Gastroesophageal sphincter (tissue), 4 donors: ENCODE measurements at places on chromosomes 2 and 18.

DNA sequence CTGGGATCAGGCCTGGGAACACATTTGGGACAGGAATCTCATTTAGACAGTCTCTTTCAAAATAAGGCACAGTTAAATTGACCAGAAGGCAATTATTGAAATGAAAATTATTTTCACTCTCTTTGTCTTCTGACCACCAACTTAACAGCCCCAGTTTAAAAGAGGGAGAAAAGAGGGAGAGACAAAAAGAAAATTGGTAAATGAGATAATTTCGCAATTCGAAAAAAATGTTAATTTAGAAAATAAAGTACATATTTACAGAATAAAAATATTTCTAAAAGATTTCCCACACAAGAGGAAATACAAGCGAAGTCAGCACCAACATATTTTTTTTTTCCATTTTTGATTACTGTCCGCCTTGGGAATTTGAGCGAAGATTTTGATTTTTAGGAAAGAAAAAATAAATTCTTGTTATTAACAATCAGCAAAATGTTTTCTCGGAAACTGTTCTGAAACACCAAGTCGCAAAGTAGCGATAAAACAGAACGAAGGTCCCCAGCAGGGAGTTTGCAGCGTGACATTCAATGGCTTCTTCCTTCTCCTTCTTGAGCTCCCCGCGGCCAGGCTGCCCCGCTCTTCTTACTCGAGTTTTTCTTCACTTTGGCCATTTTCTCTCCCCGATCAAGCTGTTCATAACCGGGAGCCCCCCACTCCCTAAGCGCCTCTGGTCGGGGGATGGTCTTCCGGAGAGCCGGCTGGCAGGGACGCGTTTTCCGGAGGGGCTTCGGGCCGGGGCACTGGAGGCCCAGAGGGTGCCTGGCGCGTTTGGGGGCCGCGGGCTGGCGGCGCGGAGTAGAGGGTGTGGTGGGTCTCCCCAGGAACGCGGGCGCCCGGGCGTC lies 5.0 kb downstream of the SP9 start:
- H3K27ac ChIP-seq = no peak overlapping the region
- peak overlapping the region; percentile 1 for H3K4me3 ChIP-seq
- peaks cover 76% of the 10 kb centered on the region for H3K4me1 ChIP-seq
- H3K36me3 ChIP-seq = no peaks in the 10 kb centered on the region
- peaks cover 100% of the 10 kb centered on the region for H3K27me3 ChIP-seq
- no peak for ATAC-seq

DNA sequence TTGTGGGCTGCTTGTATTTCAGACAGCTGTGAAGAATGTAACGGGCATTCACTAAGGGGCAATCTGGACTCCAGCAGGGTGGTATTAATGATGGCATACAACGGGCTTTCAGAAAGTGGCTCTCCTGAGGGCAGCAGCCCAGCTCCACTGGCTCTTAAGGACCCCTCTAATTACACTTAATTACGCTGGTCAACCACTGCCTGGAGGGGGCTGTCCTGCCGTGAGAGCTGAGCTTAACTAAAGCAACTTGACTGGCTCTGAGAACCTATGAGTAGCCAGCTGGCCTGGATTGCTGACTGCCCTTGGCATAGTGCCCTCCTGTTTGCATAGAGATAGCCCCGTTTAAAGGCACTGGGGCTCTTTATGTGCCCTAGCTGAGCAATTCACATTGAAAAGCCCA lies 3.8 kb downstream of the LIPG start:
- no peaks in the 10 kb centered on the region for H3K36me3 ChIP-seq
- H3K4me1 ChIP-seq = peaks cover 27% of the 10 kb centered on the region
- no peak for ATAC-seq
- H3K4me3 ChIP-seq = no peak overlapping the region
- peaks cover 68% of the 10 kb centered on the region for H3K27me3 ChIP-seq
- H3K27ac ChIP-seq = no peak overlapping the region

DNA sequence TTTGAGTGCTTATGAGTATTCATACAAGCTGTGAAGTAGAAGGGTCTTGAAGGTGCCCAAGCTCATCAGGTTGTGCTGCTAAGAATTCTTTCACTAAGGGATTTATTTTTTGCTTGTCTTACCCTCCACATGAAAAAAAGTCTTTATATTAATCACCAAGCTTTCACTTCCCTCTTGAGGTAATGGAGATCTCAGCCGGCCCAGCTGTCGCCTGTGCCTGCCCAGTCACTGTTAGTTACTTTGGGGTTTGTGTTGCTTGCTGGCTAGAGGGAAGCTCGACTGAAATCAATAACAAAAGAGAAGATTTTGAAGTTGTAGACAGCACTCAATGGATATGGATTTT lies 21.9 kb downstream of the MC2R start:
- no peaks in the 10 kb centered on the region for H3K4me1 ChIP-seq
- ATAC-seq = no peak
- no peak overlapping the region for H3K4me3 ChIP-seq
- no peaks in the 10 kb centered on the region for H3K36me3 ChIP-seq
- H3K27ac ChIP-seq = no peak overlapping the region
- H3K27me3 ChIP-seq = peaks cover 5% of the 10 kb centered on the region

DNA sequence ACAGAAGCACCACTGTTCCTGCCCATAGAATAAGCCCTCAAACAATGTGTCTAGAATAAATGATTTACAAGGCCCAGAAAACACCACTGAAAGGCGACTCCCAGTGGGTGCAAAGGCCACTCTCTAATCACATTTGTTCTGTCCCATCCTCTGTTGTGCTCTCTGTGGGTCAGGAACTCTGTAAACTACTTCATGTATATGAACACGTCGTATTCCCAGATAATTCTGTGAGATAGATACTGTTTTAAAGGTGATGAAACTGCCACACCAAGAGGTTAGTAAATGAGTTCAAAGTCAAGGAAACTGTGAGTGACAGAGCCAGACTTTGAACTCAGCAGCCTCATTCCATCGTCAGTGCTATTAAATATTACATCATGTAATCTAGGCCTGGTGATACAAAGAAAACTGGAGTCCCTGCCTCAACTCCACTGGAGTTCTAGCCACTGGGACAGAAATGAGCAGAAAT lies 269.7 kb upstream of the DCC start:
- no peaks in the 10 kb centered on the region for H3K27me3 ChIP-seq
- H3K4me3 ChIP-seq = no peak overlapping the region
- H3K4me1 ChIP-seq = no peaks in the 10 kb centered on the region
- no peaks in the 10 kb centered on the region for H3K36me3 ChIP-seq

DNA sequence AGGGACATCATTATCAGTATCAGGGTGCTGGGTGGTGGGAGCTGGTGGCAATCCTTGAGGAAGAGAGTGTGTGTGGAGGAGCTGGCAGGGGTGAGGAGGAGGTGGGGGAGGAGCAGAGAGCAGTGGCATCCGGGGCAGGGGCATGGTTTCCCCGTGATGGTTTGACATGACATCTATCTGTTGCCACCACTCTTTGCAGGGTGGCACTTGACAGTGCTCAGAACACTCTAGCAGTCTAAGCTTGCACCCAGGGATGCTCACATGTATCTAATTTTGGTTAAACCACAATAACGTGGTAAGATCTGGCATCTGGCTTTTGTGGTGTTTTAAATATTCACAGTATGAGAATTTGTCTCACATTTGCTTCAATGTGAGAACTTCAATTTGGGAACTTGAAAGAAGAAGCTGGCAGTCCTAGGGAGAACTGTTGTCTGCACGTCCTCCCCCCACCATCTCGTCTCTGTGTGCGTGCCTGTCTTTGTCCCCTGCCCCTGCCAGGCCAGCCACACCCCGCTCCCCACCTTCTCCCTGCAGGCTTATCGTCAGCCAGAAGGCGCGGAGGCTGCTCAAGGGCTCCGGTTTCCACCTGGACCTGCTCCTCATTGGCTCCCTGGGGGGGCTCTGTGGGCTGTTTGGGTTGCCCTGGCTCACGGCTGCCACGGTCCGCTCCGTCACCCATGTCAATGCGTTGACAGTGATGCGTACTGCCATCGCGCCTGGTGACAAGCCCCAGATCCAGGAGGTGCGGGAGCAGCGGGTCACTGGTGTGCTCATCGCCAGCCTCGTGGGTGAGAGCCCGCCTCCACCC lies 11.7 kb downstream of the SLC4A3 start:
- H3K4me1 ChIP-seq = peaks cover 14% of the 10 kb centered on the region
- H3K27ac ChIP-seq = no peak overlapping the region
- H3K36me3 ChIP-seq = no peaks in the 10 kb centered on the region
- no peak overlapping the region for H3K4me3 ChIP-seq
- H3K27me3 ChIP-seq = no peaks in the 10 kb centered on the region

DNA sequence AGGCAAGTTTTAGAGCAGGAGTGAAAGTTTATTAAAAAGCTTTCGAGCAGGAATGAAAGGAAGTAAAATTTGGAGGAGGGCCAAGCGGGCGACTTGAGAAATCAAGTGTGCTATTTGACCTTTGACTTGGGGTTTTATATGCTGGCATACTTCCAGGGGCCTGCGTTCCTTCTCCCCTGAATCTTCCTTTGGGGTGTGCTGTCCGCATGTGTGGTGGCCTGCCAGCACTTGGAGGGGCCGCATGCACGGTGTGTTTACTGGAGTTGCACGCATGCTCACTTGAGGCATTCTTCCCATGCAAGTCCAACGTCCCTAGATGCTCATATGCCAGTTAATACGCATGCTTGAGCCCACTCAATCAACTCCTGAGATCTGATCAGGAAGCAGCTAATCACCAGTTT lies 78.3 kb upstream of the MAP4K4 start:
- no peak for ATAC-seq
- no peaks in the 10 kb centered on the region for H3K27me3 ChIP-seq
- no peak overlapping the region for H3K4me3 ChIP-seq
- no peaks in the 10 kb centered on the region for H3K4me1 ChIP-seq
- H3K36me3 ChIP-seq = no peaks in the 10 kb centered on the region
- no peak overlapping the region for H3K27ac ChIP-seq

DNA sequence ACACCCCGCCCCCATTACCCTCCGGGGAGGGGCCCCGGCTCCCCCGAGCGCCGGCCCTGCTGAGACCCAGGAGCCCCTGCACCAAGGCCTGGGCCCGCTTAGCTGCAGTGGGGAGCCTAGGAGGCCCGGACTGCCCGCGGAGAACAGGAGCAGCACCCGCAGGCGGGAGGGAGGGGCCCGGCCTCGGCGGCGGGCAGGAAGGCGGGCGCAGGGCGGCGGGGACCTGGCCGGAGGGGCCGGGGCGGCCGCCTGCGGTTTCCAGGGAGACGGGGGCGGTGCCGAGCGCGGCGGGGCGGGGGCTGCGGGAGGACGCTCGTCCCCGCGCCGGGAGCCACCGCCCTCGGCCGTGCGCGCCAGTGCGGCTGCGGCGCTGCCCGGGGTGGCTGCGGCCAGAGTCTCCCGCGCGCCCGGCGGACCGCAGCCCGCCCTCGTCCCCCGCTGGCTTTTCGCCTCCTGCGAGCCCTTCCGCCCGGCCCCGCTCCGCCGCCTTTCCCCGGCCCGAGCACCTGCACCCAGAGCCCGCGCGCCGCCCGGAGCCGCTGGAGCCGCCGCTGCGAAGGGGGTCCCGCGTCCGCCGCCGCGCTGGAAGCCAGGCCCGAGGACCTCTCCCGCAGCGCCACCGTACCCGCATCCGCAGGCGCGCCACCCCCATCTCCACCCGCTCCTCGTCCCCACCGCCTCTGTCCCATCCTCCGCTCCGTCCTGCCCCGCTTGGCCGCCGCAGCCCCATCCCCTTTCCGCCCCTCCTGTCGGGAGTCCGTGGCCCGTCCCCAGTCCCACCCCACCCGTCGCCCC lies 17.2 kb downstream of the GPC1 start:
- peaks cover 68% of the 10 kb centered on the region for H3K4me1 ChIP-seq
- H3K36me3 ChIP-seq = no peaks in the 10 kb centered on the region
- peak; percentile 88 for ATAC-seq
- peak overlapping the region; percentile 51 for H3K4me3 ChIP-seq
- peaks cover 17% of the 10 kb centered on the region for H3K27me3 ChIP-seq

DNA sequence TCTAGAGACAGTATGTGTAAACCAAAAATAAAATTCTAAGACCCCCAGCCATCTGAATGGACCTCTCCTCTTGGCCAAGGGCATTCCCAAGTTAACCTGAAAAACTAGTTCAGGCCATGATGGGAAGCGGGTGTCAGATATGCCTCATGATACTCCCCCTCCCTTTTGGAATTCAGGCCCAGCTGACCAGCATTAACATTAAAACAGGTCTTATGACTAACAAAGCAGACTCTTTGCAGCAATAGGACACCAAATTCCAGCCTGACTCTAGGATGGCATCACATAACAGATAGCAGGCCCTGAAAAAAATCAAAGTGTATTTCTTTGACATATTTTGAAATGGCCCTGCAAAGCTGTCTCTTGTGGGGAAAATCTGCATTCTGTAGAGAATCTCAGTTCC lies 73.3 kb upstream of the L3MBTL4 start:
- no peaks in the 10 kb centered on the region for H3K36me3 ChIP-seq
- no peak for ATAC-seq
- H3K4me3 ChIP-seq = no peak overlapping the region
- no peaks in the 10 kb centered on the region for H3K4me1 ChIP-seq
- no peak overlapping the region for H3K27ac ChIP-seq
- H3K27me3 ChIP-seq = no peaks in the 10 kb centered on the region

GRCh38 chr2:111022633-111023032 lies 98.1 kb upstream of the BCL2L11 start:
- H3K27me3 ChIP-seq = no peaks in the 10 kb centered on the region
- no peaks in the 10 kb centered on the region for H3K36me3 ChIP-seq
- ATAC-seq = no peak
- no peak overlapping the region for H3K27ac ChIP-seq
- no peaks in the 10 kb centered on the region for H3K4me1 ChIP-seq

GRCh38 chr2:165466386-165466785 lies 3.1 kb upstream of the CSRNP3 start:
- H3K4me3 ChIP-seq = no peak overlapping the region
- H3K27ac ChIP-seq = no peak overlapping the region
- no peaks in the 10 kb centered on the region for H3K36me3 ChIP-seq
- no peak for ATAC-seq
- H3K27me3 ChIP-seq = no peaks in the 10 kb centered on the region

DNA sequence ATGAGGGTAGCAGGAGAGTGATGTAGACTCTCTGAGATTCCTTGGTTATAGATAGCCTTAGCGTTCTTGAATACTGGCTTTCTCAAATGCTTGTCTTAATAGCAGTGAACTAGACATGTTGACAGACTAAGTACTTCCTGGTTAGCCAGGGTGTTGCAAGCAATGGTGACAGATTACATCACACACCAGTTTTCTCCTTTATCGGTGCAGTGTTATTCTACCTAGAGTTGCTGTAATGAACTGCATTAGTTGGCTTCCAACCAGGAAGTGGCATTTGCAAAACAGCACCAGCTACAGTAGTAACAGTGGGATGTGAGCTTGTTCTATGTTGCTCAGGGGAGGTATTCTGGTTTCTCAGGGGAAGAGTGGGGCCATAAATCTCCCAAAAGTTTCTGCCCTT lies 582.2 kb upstream of the DDX18 start:
- no peaks in the 10 kb centered on the region for H3K27me3 ChIP-seq
- no peak overlapping the region for H3K4me3 ChIP-seq
- H3K27ac ChIP-seq = no peak overlapping the region
- no peaks in the 10 kb centered on the region for H3K4me1 ChIP-seq

DNA sequence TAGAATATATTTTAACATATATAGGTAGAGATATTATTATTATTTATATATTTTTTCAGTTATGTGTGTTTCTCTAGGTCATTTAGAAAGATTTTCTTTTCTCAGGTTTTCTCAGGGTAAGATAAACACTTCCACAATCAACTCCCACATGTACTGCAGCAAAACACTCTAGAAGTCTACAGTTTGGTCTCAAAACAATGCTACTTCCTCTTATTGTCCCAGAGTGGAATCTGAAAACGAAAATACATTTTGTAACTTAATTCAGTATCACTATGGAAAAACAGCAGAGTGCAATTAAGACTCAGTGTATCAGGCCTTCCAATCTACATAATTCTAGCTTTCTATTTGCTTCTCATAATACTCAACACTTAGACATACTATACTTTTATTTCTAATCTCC lies 190.1 kb upstream of the SLC35G4 start:
- no peaks in the 10 kb centered on the region for H3K27me3 ChIP-seq
- H3K4me3 ChIP-seq = no peak overlapping the region
- no peak for ATAC-seq
- H3K27ac ChIP-seq = no peak overlapping the region
